ENCODE measurements at places on chromosomes 1 and 21.

DNA sequence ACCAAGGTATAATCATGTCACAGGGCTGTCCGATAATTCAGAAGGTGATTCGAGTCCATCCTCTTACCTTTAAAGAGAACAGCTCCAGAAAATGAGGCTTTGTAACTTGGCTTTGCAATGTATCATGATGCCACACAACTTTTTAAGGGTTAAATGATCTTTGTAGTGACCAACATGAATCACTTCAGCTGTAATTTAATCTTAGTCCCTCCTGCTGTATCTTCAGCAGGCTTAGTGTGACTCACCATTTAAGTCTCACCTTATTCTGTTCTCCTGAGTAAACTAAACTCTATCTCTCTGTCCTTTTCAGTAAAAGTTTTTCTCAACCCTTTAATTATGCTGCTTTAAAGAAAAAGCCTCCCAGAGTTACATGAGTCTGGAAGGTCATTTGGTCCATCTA, 1.9 kb upstream of the HIVEP3 start:
- H3K36me3 ChIP-seq, result no peaks in the 10 kb centered on the region
- DNase-seq, result no peak
- no peak overlapping the region for H3K27ac ChIP-seq
- peaks cover 2% of the 10 kb centered on the region for H3K4me1 ChIP-seq
- no peaks in the 10 kb centered on the region for H3K27me3 ChIP-seq

DNA sequence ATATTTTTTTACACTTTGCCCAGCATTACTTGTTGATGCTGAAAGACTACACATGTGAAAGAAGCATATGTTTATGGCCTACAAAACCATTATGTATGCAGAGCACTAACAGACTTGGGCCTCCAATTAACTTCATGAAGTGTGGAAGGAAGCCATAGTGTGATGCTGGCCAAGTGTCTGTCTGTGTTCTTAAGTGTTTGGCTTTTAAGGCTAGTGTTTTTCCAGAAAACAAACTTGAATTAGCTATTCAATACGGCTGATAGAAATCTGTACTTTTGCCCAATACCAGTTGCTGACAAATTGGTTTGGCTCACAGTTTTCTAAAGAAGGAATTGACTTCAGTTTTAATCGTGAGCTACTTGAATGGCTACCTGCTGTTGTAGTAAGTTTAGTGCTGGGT, 136.1 kb downstream of the ADGRL2 start:
- H3K4me3 ChIP-seq, result no peak overlapping the region
- no peaks in the 10 kb centered on the region for H3K27me3 ChIP-seq
- no peak for DNase-seq
- H3K27ac ChIP-seq, result no peak overlapping the region

DNA sequence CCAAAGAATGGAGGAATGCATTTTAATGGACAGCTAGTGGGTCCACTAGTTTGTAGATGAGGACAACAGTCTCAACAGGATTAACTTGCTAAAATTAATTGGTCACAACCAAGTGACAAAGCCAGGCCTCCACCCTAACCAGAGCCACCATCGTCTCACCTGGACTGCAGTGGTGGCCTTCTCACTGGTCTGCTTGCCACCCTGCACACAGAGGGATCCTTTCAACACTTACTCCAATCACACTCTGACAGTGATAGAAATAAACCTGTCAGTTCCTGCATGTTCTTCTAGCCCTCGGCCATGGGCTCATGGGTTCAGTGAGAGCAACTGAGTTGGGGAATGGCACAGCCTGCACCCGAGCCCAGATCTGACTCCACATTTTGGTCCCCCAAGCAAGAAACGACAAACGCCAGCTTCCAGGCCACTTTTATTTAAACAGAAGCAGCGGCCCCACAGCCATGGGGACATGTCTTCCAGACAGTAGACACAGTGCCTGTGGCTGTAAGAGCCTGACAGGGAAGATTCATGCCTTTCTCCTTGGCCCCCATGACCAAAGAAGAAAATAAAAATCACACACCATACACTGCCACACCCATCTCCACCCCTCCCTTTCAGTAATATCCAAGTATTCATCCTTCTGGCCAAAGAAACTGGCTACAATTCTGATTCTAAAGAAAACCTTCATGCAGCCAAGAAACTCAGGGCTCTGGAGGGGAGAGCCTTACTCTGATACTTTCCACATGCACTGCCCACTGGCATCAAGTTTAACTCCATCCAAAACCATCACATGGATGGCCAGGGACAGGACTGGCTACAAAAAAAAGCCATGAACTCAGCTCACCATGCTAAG, 37.6 kb downstream of the DHCR24 start:
- DNase-seq, result no peak
- no peak overlapping the region for H3K27ac ChIP-seq
- H3K4me1 ChIP-seq, result no peaks in the 10 kb centered on the region
- no peak overlapping the region for H3K4me3 ChIP-seq
- no peaks in the 10 kb centered on the region for H3K27me3 ChIP-seq

- no peaks in the 10 kb centered on the region for H3K36me3 ChIP-seq
- peaks cover 15% of the 10 kb centered on the region for H3K4me1 ChIP-seq
- no peaks in the 10 kb centered on the region for H3K27me3 ChIP-seq
- peak; percentile 69 for DNase-seq
- no peak overlapping the region for H3K4me3 ChIP-seq
- H3K27ac ChIP-seq, result no peak overlapping the region
These were observed 37.5 kb upstream of the QSOX1 start for GRCh38 chr1:180116964-180117763.

DNA sequence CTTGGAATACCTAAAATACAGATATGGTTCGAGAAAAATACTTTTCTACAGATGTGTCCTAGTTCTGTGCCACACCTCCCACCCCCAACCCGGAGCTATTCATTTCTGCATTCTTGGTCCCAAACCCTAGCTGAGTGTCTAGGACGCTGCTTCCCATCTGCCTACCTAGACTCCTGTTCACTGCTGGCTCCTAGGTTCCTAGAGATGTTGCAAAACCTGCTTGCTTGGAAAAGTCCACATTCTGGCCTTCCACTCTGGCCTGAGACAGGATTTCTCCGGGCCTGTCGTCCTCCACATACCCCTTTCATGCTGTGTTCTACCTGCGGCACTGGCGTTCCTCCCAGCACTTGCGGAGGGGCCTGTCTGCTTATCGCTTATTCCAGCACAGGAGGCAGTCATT, 165.8 kb upstream of the CTTNBP2NL start:
- no peaks in the 10 kb centered on the region for H3K36me3 ChIP-seq
- H3K4me1 ChIP-seq, result no peaks in the 10 kb centered on the region
- no peak overlapping the region for H3K4me3 ChIP-seq
- H3K27ac ChIP-seq, result no peak overlapping the region

DNA sequence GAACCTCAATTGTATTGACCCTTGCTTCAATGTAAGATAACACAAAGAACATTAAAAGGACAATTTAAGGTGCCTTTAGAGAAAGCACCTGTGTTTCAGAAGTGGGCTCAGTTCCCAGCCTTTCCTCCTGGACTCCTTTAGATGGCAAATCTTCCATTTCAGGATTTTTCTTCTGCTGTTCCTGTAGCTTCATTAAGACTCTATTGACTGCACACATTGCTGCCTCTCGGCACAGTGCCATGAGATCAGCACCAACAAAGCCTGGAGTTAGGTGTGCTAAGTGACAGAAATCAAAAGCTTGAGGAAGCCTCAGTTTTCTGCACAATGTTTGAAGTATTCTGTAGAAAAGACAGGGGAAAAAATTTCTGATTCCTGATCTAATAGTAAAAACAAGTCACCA, 40.6 kb downstream of the NVL start:
- no peaks in the 10 kb centered on the region for H3K36me3 ChIP-seq
- H3K4me1 ChIP-seq, result no peaks in the 10 kb centered on the region
- no peak overlapping the region for H3K27ac ChIP-seq
- no peaks in the 10 kb centered on the region for H3K27me3 ChIP-seq
- no peak overlapping the region for H3K4me3 ChIP-seq
- no peak for DNase-seq

DNA sequence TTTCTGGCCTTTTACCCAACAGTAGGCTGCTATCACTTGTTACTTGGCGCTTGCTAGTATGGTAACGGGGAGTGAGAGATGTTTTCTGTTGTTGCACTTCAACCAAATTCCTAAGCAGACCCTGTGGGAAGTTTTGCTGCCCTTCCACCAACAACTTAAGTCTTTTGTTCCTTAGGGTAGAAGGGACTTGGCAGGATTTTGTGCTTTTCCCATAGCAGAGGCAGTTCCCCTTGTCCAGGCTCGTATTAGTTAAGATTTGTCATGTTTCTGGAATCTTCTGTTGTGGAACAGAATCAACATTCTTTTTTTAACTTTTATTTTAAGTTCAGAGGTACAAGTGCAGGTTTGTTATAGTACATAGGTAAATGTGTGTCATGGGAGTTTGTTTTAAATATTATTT, 73.2 kb upstream of the SGIP1 start:
- no peaks in the 10 kb centered on the region for H3K27me3 ChIP-seq
- no peak for DNase-seq
- H3K36me3 ChIP-seq, result no peaks in the 10 kb centered on the region
- H3K4me1 ChIP-seq, result no peaks in the 10 kb centered on the region

GRCh38 chr1:75528001-75528400, 82.9 kb downstream of the SLC44A5 start:
- no peak overlapping the region for H3K27ac ChIP-seq
- H3K4me3 ChIP-seq, result no peak overlapping the region
- H3K27me3 ChIP-seq, result no peaks in the 10 kb centered on the region
- no peaks in the 10 kb centered on the region for H3K4me1 ChIP-seq
- no peaks in the 10 kb centered on the region for H3K36me3 ChIP-seq
- no peak for DNase-seq

DNA sequence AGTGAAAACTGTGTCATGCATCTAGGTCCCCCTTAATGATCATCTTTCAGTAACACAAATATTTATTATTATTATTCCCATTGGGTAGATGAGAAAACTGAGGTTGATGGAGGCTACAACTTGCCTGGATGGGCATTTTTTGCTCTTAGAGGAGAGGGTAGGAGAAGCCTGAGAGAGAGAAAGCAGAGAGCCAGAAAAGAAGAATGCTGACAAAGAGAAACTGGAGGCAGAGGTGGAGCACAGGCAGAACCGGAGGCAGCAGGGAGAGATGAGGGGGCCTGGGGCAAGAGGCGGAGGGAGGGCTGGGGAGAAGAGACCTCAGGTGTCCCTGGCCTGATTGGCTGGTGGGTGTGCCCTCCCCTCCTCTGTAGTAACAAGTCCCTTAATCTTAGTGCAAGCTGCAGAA, 4.1 kb downstream of the BLACAT1 start:
- DNase-seq, result no peak
- H3K4me3 ChIP-seq, result no peak overlapping the region
- H3K27me3 ChIP-seq, result peaks cover 5% of the 10 kb centered on the region
- no peak overlapping the region for H3K27ac ChIP-seq
- peaks cover 3% of the 10 kb centered on the region for H3K4me1 ChIP-seq

GRCh38 chr1:27318596-27318995, 3.4 kb upstream of the TMEM222 start:
- peaks cover 7% of the 10 kb centered on the region for H3K4me1 ChIP-seq
- H3K36me3 ChIP-seq, result no peaks in the 10 kb centered on the region
- no peak overlapping the region for H3K27ac ChIP-seq
- DNase-seq, result no peak
- no peaks in the 10 kb centered on the region for H3K27me3 ChIP-seq

DNA sequence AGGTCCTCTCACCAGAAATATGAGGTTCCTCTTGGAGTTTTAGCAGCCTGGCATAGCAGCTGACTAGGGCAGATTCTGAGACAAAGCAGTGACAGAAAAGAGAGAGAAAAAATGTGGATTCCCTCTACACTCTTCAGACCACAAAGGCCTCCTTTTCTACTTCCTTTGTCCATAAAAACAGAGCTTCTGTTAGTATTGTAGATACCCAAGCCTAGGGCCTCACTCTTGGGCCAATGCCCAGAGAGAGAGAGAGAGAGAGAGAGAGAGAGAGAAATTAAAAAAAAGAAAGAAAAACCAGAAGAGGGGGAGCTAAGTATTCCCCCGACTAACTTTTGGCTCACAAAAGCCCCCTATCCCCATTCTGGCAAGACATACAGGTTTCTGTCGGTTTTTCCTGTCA, 2.4 kb upstream of the ZRANB2 start:
- no peak overlapping the region for H3K4me3 ChIP-seq
- no peaks in the 10 kb centered on the region for H3K27me3 ChIP-seq
- H3K36me3 ChIP-seq, result no peaks in the 10 kb centered on the region
- no peak overlapping the region for H3K27ac ChIP-seq
- no peak for DNase-seq

GRCh38 chr1:66996018-66996682, 57.8 kb downstream of the SLC35D1 start:
- no peak overlapping the region for H3K4me3 ChIP-seq
- H3K27ac ChIP-seq, result no peak overlapping the region
- no peaks in the 10 kb centered on the region for H3K27me3 ChIP-seq
- DNase-seq, result peak; percentile 21

DNA sequence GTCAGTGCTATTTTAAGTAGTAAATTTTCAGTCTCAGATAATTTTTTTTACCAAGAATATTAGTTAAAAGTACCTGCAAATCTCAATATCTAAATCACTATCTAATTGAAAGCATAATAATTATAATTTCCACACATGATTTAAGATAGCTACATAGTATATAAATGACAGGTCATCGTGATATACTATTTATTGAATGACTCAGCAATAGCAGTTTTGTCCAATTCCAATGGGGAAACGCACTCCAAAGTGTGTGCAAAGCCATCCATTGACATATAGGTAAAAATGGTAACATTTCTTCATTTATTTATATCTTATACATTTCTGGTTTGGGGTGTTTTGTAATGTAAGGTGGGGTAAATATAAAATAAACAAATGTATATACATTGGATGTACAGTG, 19.5 kb downstream of the ADGRL4 start:
- H3K27ac ChIP-seq, result no peak overlapping the region
- H3K4me3 ChIP-seq, result no peak overlapping the region
- no peaks in the 10 kb centered on the region for H3K27me3 ChIP-seq
- no peaks in the 10 kb centered on the region for H3K36me3 ChIP-seq
- H3K4me1 ChIP-seq, result no peaks in the 10 kb centered on the region
- no peak for DNase-seq
